ENCODE measurements at places on chromosomes 7 and 10.

DNA sequence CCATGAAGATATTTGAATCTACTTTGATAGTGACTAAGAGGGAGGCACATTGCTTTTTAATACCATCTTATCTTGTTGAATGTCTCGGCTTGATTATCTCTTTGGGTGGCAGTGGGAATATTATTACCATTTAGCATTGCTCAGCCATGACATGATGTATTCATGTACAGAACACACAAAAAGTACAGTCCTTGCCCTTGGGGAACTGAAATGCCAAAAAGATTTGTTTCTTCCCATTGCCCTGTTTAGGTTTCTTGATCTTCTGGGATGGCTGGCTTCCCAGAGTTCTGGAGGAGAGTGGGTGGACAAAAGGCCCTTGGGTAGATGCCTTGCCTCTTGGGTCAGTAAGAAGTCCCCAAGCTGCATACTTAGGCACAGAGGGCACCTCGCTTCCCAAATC lies 23.8 kb downstream of the SUFU start:
- DNase-seq: no peak

- DNase-seq: no peak
Measured at GRCh38 chr7:96837593-96837992, 127.9 kb upstream of the SEM1 start.

GRCh38 chr7:111103678-111104274 lies 12.8 kb downstream of the LRRN3 start:
- DNase-seq: no peak

GRCh38 chr10:99569253-99569939 lies 36.7 kb downstream of the NKX2-3 start:
- DNase-seq: no peak

DNA sequence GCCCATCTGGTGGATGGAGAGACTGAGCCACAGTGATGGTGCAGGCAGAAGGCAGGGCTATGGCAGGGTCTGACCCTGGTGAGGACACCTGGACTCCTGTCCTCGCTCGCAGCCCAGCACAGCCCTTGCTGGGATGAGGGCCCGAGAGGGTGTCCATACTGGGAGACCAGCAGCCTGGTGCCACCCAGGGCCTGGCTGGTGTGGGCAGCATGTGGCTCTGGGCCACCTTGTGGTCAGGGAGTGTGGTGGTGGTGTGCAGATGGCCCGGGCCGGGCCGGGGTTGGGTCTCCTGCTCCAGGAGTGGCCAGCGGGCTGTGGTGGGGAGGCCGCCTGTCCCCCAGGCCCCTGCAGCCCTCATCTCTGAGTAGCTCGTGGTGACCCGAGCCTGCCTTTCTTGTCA lies 14.9 kb downstream of the ADCY1 start:
- DNase-seq: no peak

DNA sequence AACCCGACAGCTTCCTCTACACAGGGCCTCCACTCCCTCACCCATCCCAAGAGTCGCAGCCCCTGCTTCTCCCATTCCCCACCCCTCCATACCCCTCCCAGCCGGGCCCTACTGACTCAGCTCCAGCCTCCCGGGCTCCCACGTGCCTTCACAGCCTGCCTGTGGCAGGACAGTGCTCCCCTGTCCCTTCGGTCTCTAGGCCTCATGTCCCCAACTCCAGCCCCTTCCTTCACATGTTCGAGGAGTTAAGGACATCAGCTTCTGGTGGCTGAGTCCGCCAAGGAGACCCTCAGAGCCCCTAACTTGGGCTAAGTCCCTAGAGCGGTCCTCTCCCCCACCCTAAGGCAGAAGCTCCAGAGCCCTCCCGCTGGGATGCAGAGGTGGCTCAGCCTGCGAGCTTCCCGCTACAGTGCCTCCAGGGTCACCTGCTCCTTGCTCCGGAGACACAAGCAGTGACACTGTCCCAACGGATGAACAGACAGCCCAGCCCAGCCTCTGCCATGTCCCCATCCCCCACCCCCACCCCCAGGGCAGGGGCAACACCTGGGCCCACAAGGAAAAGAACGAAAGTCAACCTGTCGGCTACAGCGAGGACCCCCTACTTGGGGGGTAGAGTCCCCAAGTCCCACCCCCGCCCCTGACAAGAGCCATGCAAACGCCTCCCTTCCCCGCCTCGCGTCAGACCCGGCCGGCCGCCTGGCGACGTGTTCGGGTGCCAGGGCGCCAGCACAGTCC lies 716 bp downstream of the SMARCD3 start:
- DNase-seq: no peak

GRCh38 chr10:59865101-59865500 lies 41.3 kb downstream of the CCDC6 start:
- DNase-seq: no peak

DNA sequence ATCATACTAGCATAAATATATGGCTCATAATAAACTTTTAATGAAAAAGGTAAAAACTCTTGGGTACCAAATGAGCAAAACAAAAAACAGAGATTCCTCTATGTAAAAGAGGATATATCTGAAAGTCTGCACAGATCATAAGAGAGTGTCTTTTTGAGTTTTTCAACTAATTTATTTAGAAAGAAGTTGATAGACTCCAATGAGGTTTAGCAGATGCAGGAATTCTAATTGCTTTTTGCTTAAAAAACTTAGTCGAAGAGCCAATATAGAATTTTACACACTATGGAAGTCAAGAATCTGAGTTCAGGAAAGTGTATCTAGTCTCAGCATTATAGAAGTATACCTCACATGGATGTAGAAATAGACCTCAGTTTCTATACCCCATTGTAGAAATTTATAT lies 3.4 kb upstream of the MLLT10 start:
- no peak for DNase-seq

- DNase-seq: no peak
Measured at GRCh38 chr7:55464422-55464821, 99.3 kb downstream of the LANCL2 start.

DNA sequence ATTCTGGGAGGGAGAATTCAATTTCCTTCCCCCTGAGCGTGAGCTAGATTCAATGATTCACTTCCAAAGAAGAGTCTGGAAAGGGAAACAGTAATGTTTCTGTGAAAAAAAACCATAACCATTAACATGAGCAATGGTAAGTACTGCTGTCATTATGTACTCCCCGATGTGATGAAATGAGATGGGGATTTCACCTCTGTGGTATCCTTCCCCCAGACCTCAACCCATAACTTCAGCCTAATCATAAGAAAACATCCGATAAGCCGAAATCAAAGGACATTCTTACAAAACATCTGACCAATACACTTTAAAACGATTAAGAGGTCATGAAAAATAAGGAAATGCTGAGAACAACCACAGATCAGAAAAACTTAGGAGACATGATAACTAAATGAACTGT lies 27.2 kb downstream of the EZH2 start:
- DNase-seq: no peak

- DNase-seq: no peak
Measured at GRCh38 chr10:80452069-80452468, 2.0 kb upstream of the TSPAN14 start.

DNA sequence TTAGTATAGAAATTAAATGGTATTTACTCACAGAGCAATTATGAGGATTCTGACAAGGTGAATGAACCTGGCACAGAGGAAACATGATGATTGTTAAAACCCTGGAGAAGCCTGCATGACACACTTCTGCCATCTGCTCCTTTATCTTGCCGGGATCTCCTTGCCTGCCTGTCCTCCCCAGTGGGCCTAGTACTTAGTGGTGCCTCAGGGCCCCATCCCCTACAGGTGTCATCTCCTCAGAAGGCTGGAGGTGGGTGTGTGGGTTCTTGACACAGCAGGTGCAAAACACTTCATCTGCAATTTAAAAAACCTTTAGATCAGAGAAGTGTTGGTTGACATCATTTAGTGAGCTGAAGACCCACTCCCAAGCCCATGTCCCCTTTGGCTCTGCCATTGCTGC lies 261.2 kb downstream of the ADRA2A start:
- no peak for DNase-seq

DNA sequence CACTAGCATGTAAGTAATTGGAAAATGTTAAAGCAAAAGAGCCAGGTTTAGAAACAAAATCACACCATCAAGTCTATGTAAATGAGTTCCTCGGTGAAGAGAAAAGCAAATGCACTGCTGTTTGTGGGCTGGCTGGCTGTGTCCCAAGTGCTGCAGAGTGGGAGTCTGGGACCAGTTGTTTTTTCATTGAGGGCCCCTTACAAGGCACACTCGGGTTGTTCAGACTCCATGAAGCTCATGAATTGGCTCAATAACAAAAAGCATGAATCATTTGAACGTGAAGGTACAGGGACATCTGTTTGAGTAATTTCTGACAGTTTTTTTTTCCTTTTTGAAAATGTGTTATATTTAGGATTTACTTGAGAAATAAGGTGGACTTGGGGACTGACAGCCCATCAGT lies 28.0 kb downstream of the GRK5 start:
- DNase-seq: no peak

DNA sequence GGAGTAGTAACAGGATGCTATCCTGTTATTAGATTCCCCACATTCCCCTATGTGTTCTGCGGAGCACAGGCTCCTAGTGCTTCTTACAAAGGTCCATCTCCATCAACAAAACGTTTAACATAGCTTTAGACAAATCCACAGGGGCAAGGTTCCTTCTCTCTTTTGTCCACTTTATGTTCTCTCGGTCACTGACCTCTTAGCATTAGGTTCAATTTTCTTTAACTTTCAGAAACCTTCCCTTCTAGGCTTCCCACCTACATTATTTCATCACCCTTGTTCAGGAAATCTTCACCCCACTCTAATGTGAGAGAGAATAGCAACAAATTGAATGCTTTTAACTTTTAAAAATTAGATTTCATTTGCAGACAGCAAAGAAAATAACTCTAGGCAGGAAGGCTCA lies 84.9 kb downstream of the DOCK4 start:
- DNase-seq: no peak

DNA sequence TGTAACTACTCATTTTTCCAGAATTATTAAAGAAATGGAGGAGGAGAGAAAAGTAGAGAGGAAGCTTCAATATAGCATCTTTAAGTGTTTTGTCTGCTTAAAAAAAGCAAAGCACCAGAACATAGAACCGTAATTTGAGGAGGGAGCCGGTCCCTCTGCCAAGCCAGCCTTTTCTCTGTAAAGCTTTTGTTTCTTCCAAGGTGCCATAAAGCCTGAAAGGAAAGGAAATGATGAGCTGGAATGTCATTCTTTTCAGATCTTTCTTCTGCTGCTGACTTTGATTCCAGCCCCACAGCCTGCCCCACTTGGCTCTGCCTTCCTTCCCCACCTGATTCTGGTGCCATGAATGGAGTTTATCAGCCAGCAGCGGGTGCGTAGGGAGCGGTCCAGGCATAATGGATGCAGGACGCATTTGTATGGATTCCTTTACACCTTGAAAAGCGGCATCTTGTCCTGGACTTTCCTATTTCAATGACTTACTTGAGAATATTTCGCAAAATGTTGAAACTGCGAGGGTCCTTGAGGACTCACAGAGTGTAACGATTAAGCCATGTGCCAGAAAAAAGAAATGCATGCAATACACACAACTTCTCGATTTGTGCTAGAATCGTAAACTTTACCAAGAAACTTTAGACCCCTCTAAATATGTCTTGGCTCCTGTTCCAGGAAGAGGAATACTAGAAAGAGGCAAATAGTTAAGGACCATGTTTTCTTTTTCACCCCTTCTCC lies 569.5 kb upstream of the MGMT start:
- DNase-seq: no peak

GRCh38 chr7:155795401-155795800 lies 16.9 kb downstream of the SHH start:
- no peak for DNase-seq

DNA sequence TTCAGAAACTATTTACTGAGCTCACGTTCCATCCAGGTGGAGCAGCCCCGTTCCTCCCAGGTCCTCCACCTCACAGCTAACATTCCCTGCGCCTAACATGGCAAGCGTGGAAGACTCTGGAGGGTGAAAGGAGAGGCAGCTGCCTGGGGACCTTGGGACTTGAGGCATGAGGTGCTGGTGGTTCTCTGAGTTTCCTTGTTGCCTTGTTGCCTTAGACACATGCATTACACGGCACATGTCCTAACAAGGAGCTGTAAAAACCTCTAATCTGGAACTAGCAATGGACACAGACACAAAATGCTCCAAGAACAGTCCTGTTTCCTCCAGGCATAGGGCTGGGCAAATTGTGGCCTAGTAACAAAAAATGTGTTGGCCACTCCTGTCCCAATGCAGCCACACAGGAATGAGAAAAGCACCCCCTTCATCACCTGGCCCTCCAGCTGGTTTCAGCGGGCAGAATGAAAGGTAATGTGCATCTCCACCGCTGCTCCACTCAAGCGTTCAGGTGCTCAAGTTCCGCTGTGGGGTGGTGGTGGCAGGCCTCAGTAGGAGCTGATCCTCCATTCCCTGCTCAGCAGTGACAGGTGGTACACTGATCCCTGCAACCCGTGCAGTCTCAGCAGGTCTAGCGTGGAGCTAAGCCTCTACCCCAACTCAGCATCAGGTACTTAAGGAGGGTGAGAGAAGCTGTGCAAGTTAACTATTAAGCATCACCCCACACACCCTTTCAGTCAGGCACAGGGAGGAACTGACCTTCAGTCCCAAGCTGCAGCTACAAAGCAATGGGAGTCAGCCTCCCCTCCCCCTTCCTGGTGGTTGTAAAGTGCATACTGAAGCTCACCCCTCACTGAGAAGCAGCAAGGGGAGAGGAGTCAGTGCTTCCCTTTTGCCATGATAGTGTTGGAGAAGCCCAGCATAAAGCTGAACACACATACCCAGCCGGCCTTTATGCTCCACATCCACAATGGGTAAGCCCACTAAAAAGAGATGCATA lies 382.8 kb downstream of the SDK1 start:
- no peak for DNase-seq
